ENCODE measurements at places on chromosomes 2 and 18.
A peak's percentile ranks its signal among the peaks of the same experiment; 100 is the strongest.

GRCh38 chr18:48975817-48976649, 25.3 kb upstream of the SMAD7 start:
- DNase-seq: no peak

- DNase-seq: no peak
These were observed 80.5 kb downstream of the AAK1 start for GRCh38 chr2:69563021-69563420.

DNA sequence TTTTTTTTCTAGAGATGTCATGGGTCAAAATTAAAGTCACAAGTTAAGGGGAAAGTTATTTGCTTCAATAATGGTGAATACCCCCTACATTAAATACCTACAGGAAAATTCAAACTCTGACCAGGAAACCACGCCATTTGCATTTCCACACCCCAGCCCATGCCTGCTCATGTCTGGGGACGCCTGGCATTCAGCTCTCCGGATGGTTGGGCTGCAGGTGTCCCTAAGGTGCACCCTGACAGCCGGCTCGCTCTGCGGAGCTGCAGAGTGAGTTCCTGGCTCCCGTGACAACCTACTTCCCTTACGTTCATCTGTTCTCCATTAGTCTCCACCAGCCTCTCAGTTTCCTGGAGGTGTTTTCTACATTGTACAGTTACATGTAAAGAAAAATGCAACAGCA, 122.7 kb upstream of the RIOK3 start:
- peak; percentile 31 for DNase-seq

GRCh38 chr2:38448692-38449410, 71.8 kb upstream of the ATL2 start:
- no peak for DNase-seq

- DNase-seq: no peak
These were observed 634 bp downstream of the SPATS2L start for GRCh38 chr2:200306931-200307723.
